ENCODE measurements at places on chromosomes 16 and 17.
A peak's percentile ranks its signal among the peaks of the same experiment; 100 is the strongest.

GRCh38 chr16:75841517-75841916, 115.2 kb upstream of the CPHXL start:
- no peak for DNase-seq

DNA sequence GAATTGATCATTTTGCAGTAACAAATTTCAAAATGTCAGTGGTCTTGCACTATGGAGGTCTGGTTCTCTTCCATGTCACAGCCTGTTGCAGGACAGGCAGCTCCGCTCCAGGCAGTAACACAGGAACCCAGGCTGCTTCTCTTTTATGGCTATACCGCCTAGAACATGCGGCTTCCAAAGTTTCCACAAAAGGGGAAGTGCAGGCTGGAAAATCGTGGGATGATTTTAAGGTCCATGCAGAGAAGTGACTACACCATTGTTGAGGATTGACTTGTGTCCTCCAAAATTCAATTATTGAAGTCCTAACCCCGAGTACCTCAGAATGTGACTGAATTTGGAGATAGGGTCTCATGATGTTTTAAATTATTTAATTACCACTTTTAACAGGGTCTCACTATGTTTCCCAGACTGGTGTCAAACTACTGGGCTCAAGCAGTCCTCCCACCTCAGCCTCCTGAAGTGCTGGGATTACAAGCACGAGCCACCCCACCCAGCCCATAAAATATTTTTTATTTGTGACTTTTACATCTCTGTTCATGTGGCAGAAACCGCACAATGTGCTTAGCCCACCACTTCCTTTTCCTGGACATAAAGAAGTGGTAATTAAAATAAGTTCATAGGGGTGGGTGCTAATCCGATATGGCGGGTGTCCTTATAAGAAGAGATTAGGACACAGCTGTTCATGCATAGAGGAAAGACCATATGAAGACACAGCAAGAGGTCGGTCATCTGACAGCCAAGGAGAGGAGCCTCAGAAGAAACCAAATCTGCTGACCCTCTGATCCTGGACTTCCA, 279.2 kb upstream of the RPL38 start:
- DNase-seq, result no peak

DNA sequence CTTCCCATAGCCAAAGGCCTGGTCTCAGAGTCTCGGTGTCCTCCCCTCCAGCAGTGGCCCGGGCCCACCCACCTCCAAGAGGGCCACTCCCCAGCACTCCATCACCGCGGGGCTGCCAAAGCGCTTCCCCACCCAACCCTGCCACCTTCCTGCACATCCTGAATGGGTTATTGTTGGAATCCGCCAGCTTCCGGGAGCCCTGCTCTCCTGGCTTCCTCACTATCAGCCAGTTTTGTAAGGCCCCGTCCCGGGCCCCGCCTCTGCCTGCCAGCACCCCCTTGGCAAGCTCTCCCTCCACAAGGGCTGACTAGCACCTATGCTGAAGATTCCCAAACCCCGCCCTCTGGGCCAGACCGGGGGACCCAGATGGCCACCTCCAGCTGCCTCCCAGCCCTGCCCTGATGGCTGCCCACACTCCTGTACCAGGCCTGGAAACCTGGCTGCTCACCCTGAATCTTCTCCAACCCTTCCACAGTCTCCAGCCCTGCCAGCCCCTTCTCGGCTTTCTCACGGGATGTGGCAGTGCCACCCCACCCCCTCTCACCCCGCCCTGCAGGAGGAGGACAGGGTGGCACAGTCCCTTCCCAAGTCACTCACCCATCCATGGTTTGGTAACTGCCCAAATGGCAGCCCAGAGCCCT, 14.4 kb downstream of the MYBBP1A start:
- DNase-seq, result no peak

GRCh38 chr17:2690165-2691068, 21.1 kb downstream of the CLUH start:
- no peak for DNase-seq

- DNase-seq, result no peak
Observed at GRCh38 chr17:62030264-62030663, 34.8 kb downstream of the MED13 start.

GRCh38 chr17:39014044-39014794, 47.0 kb upstream of the FBXO47 start:
- DNase-seq, result peak; percentile 75

DNA sequence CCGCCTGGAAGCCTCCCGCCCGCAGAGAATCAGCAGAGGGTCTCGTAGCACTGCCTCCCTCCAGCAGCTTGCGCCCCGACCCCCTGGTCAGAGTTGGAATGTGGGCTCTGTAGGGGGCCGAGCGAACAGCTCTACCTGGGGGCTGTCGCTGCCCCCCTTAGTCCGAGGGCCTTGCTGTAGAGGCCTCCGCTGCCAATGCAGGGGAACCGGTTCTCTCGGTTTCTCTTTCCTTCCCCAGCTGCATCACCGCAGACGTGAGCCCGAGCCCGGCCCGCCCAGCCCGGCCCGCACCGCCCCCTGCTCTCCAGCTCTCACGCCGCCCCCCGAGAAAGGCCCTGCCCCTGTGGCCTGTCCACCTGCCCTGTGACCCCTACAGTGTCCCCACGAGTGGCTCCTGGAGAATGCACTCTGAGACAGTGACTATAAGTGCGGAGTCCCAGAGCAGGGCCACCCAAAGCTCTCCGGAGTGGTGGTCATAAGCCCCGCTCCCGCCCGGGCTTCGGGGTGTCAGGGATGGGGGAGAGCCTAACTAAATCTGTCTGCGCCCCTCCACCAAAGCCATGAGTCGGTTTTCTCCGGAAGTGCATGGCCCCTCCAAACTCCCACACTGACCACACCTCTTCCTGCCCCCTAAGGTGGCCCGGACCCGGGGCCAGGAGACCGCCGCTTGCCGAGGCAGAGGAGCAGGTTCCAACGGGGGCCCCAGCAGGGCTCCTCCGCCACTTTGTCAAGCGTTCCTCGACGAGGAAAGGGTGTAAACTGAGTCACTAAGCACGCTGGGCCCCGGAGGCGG, 1.7 kb downstream of the ARHGAP27 start:
- no peak for DNase-seq

- DNase-seq, result no peak
Observed at GRCh38 chr16:61024180-61024900, 1011.9 kb downstream of the CDH8 start.

DNA sequence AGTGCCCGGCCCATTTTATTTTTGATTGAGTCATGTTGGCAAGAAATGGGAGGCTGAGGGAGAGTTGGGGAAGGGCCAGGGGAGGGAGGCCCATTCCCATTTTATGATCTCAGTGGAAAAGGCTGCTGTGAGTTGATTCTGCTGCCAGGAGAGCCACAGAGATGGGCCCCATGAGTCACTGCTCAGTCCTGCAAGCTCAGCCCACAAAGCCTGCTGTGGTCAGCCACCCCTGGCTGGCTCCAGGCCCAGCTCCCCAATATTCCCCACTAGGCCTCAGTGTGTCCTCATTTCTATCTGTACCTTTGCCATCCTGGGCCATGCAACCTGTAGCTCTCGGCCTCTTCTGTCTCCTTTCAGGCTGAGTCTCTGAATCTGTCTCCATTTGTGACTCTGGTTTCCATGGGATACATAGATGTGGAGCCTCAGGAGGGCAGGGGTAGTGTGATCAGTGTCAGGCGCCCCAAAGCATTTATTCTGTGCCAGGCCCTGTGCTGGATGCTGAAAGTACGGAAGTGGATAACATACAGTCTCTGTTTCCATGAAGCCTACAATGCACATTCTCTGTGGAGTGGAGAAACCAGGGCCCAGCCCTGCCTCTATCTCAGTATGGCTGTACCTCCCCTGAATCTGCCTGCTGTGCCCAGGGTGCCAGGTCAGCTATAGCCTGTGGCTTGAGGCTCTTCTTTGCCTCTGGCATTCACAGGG, 1.9 kb upstream of the PLEKHG4 start:
- peak; percentile 99 for DNase-seq

DNA sequence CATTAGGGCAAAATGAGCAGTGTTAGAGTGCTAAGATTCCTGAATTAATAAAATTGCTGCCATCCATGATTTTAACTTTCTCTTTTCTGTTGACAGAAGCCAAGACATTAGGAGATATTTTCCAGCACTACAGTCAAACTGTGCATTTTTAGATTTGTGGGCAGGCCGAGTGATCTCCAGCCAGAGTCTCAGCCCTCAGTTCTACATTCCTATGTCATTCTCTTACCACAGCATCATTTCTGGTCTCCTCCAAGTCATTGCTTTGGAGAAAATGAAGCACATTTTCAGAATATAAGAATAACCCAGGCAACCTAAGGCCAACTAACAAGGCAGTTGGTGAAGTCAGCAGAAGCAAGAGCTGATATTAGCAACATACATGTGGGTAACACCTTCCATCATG, 74.6 kb upstream of the NUDT7 start:
- DNase-seq, result no peak

- DNase-seq, result peak; percentile 9
Observed at GRCh38 chr17:4448197-4448980, 14.6 kb downstream of the SPNS3 start.

- peak; percentile 99 for DNase-seq
Observed at GRCh38 chr17:78351449-78352006, 8.3 kb downstream of the SOCS3 start.

DNA sequence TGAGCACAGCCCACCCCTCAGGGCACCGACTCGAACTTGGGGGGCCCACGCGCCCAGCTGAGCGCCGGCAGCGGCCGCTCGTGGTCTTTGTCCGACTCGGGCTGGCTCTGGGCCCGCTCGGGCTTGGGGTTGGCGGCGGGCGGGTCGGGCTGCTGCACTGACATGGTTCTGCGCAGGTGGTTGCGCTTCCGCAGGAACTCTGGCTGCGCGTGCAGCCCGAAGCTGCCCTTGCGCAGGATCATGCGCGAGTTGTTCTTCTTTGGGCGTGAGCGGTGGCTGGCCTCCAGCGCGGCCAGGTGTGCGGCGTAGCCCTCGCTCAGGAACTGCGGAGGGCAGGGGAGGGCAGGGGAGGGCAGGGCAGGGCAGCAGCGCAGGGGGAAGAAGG, 11.1 kb downstream of the PIMREG start:
- no peak for DNase-seq

- DNase-seq, result peak; percentile 45
Observed at GRCh38 chr17:29726715-29727252, 104.1 kb upstream of the CORO6 start.
